ENCODE measurements at places on chromosomes 7 and 10.

DNA sequence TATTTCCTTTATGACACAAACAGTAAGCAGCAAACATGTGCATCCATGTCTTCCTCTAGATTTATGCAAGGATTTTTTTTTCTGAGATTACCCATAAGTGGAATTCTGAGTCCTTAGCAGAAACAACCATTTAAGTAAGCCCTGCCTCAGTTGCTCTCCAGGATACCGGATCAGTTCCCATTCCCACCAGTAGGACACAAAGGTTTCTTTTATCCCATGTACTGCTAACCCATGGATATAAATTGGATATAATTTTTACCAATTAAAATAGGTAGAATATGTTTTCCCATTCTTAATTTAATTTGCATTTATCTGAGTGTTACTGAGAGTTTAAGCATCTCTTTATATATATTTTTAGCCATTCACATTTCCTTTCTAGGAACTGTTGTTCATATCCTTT, 280.9 kb downstream of the FGFR2 start:
- no peak for DNase-seq

DNA sequence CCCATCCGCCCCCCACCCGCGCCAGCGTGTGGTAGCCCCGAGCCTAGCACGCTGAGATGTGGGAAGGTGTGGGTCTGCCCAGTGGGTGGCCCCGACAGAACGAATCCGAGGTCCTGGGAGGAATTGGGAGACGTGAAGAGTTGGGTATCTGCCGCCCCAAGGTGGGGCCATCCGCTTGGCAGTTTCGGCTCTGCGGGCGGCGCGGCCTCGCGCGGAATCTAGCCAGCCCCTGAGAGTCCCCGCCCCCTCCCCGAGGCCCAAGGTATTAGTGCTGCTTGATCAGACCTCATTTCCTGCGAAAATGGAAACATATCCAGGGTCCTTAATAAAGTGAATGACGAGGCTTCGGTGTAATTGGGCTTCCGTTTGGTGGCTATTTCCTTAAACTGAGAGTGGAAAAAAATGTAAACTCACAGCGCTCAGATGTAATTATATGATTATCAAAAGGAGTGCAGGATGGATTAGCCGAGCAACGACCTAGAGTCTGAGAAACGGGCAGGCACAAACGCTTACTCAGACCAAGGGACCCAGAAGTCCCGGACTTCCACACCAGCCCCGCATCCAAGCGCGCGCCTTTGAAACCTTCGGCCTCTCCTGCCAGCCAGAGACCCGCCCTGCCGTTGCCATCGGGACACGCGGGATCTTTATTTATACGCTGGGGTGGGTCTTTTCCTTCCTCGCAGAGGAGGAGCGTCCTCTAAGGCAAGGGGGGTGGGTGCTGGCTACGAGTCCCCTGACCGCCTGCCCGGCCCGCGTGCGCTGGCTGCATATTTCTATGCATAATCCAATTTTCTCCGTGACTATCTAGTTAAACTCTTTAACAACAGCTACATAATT, 12.8 kb downstream of the LBX1 start:
- no peak for DNase-seq

DNA sequence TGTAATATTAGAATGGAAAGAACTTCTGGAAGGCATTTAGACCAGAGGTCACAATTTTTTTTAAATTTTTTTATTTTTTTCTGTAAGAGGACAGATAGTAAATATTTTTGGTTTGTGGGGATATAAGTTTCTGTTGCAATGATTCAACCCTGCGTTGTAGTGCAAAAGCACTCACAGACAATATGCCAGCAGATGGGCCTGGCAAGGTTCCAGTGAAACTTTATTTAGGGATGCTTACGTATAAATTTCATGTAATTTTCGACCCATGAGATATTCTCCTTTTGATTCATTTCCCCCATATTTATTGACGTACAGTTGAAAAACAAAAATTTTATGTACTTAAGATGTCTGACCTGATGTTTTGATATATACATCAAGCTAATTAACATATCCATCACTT, 72.8 kb upstream of the NMT2 start:
- DNase-seq, result no peak

DNA sequence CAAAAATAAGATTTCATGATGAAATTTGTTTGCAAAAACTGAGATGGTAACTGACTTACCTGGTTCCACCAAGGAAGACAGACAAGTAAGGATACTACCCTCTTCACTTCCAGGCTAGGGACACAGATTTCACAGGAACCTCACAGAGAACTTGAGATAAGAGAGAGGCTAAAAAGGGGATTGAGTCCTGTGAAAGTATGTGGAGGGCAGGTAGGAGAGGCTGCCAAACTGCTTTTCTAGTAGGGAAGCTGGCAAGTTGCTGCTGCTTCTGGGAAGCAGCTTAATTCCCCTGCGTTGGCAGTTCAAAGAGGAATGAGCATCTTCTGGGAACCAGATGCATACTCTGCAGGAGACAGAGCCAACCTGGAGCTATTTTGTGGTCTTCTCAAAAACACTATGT, 841.6 kb downstream of the CCSER2 start:
- DNase-seq, result no peak

- DNase-seq, result no peak
Observed at GRCh38 chr7:28549998-28550397, 137.7 kb downstream of the CREB5 start.

DNA sequence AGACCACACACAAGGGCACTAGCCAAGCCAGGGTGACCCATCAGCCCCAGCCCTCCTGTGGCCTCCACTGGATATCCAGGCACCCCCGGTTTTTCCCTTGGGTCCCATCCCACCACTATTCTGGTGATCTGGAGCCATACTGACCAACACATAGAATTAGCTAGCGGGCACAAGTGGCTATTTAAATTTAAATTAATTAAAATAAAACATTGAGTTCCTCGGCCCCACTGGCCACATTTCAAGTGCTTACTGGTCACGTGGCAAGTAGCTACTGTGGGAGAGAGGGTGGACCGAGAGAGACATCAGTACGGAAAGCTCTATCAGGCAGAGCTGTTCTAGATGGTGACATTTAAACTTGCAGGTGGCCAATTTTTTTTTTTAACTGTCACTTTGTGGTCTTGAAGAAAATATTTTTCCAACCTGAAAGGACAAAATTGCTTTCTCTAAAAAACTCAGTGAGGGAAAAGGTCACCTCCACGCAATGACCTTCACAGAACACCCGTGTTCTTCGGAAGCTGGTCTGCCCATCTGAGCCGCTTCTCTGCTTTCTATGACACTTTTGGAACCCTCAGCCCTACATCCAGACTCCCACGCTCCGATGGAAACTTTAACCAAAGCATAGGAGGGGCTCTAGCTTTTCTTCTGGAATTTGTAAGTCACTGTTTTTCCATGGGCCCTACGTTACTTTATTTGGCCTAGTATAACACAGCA, 30.0 kb downstream of the HIPK2 start:
- no peak for DNase-seq

- DNase-seq, result no peak
Observed at GRCh38 chr7:149245744-149246143, 6.3 kb downstream of the ZNF212 start.

- DNase-seq, result no peak
Observed at GRCh38 chr7:21131897-21132296, 296.0 kb upstream of the SP4 start.

- no peak for DNase-seq
Observed at GRCh38 chr7:12552876-12553275, 17.6 kb upstream of the SCIN start.

DNA sequence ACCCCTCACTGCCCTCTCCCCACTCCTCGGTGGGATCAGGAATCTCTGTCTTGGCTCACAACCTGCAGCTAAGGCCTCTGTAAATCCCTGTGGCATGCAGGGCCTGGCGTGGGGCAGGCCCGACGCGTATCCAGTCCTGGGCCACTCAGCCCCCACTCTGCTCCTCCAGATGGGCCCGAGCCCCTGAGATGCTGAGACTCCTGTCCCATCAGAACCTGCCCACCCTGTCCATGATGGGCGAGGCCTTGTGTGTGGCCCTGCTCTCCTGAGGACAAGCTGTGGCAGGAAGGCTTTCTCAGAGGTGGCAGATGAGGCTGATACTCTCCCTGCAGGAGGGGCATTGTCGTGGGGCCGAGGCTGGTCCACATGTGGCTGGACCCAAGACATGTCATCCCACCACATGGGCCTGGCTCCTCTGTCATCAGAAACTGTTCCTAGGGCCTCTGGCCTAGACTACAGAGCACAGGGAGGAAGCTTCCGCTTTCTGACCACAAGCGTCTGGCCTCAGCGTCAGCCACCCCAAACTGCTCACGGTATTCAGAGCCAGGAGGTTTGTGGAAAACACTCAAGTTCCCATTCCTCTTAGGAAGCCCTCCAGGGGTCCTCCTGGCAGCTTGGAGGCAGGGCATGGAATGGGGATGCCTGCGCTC, 6.0 kb downstream of the ALOX5 start:
- no peak for DNase-seq

GRCh38 chr7:106744563-106745091, 83.7 kb upstream of the CCDC71L start:
- DNase-seq, result no peak

DNA sequence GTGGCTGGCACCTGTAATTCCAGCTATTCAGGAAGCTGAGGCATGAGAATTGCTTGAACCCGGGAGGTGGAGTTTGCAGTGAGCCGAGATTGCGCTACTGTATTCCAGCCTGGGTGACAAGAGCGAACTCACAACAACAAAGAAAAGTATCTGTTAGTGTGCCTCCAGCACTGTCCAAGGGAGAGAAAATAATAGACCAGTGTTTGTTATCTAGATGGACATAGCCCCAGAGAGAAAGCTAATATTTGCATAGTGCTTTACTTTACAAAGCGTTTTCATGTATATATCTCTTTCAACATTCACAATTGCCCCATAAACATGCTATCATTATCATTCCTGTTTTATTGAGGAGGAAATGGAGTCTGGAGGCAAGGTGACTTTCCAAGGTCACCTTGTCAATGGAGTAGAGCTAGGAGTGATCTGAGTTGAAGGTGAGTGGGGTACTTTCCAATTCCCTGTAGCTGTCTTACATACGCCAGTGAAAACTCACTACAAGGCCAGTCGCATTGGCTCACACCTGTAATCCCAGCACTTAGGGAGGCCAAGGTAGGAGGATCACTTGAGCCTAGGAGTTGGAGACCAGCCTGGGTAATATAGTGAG, 49.7 kb upstream of the KIF5B start:
- DNase-seq, result peak; percentile 10

- DNase-seq, result no peak
Observed at GRCh38 chr7:115491744-115492380, 538.7 kb downstream of the TFEC start.

DNA sequence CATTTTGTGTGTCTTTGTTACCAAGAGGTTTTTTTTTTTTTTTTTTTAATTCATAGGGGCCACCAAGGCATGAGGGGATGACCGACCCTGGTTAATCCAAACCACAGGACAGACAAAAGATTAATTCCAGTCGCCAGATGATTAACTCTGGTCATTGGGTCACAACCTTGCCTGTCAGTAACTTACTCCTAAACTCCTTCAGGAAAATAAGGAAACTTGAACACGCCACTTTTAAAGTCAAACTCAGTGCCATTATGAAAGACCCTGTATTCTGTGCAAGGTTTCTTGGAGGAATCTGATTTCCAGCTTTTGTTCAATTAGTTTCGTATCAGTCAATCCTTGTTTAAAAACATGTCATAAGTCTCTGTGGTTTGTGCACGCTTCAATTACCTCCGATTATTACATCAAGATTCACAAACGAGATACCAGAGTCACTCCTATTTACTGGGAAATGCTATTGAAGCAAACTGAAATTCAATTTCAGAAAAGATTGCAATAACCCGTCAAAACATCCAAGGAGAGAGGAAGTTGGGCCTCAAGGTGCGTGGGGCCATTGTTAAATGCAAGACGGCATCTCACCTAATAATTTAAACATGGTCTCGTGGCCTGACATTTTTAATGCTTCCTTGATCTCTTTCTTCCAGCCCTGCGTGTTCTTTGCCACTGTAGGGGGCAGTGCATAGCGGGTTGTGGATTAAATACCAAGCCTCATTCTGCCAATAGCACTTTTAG, 44.0 kb downstream of the NRP1 start:
- DNase-seq, result no peak

- DNase-seq, result peak; percentile 44
Observed at GRCh38 chr10:70461397-70462348, 16.9 kb upstream of the PALD1 start.

GRCh38 chr7:94426980-94427875, 32.5 kb downstream of the COL1A2 start:
- no peak for DNase-seq

GRCh38 chr10:44673245-44673983, 237.7 kb upstream of the TMEM72 start:
- DNase-seq, result no peak

DNA sequence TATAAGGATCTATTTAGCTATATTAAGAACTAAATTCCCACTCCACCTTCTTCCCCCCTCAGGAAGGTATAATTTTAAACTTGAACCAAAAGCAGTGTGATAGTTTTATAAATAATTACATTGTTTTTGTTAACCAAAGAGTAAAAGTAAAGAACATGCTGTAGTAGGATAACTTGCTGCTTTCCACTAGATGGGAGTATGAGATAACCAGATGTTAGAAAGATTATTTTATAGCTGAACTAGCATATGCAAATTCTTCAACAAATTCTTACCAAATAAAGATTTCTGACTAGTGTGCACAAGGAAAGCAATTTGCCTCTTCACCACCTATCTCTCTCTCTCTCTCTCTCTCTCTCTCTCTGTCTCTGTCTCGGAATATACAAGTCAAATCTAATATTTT, 31.8 kb downstream of the TES start:
- no peak for DNase-seq

GRCh38 chr10:125001313-125002046, 59.6 kb downstream of the ZRANB1 start:
- DNase-seq, result no peak

- DNase-seq, result no peak
Observed at GRCh38 chr7:29105191-29105590, 41.1 kb downstream of the CPVL start.

- DNase-seq, result no peak
Observed at GRCh38 chr7:98357751-98358161, 43.1 kb downstream of the BAIAP2L1 start.

- no peak for DNase-seq
Observed at GRCh38 chr7:100132126-100132525, 5.4 kb downstream of the MBLAC1 start.

DNA sequence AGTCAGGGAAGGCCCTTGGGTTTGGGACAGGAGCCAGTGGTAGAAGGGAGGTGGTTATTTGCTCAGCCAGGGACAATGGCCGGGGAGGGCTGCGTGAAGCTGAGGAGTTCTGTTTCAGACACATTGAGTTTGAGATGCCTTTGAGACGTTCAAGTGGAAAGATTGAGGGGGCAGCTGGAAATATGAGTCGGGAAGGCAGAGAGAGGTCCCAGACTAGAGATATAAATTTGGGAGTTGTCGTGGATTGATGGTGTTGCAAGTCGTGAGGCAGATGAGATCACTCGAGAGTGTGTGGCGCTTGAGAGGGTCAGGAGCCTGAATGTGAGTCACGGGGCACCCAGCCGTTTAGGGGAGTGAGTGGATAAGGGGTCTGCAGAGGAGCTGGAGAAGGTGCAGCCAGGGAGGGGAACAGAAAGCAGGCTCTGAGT, 73.3 kb downstream of the ZMIZ1 start:
- DNase-seq, result no peak

- no peak for DNase-seq
Observed at GRCh38 chr10:18647945-18648344, 3.4 kb downstream of the NSUN6 start.

GRCh38 chr7:122883049-122883680, 3.1 kb downstream of the CADPS2 start:
- no peak for DNase-seq

- DNase-seq, result no peak
Observed at GRCh38 chr10:47079204-47079580, 168.0 kb downstream of the PTPN20 start.

GRCh38 chr10:33539116-33539515, 204.6 kb upstream of the NRP1 start:
- DNase-seq, result no peak

- DNase-seq, result no peak
Observed at GRCh38 chr10:59687657-59688056, 22.0 kb downstream of the SLC16A9 start.

Data from COR-L47 (cell line).